Body of pancreas (tissue), 4 donors: ENCODE measurements at places on chromosomes 16 and 17.

DNA sequence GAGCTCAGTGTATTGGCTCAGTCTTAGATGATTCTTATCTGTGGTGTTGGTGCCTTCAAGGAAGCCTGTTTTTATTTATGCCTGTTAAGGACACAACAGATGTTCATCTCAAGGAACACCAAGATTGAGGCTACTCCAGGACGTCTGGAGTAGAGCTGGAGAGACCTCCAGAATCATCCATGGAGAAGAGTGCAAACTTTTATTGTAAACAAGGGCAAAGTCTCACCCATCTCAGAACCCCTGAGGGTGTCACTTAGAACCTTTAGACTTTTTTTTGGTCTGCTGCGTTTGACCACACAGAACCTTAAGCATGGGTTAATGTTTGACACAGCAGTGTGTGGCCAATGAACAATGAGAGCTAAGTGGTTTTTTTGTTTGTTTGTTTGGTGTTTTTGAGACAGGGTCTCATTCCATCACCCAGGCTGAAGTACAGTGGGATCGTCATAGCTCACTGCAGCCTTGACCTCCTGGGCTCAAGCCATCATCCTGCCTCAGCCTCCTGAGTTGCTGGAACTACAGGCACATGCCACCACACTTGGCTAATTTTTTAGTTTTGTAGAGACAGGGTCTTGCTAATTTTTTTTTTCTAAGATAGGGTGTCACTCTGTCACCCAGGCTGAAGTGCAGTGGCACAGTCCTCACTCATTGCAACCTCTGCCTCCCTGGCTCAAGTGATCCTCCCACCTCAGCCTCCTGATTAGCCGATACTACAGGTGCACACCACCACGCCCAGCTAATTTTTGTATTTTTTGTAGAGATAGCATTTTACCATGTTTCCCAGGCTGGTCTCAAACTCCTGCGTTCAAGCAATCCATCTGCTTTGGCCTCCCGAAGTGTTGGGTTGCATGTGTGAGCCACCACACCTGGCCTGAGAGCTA lies 16.3 kb downstream of the SLC47A1 start:
- no peak for DNase-seq

DNA sequence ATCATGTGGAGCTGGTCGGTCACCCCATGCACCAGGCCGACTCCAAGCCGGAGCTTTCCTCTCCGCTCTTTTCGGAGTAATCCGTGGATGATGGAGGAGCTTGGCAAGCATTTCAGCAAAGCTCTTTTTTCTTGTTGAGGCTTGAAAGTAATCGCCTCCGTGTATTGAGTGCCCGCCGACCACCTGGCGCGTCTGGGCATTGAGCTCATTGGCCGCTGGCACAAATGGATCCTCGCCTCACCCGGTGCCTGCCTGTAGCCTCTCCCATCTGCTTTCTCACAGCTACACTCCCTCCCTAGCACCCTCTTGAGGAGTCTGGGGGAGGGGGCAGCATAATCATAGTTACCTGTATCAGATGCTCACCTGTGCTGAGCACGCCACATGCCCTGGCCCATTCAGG lies 148.9 kb downstream of the CMIP start:
- DNase-seq = no peak

DNA sequence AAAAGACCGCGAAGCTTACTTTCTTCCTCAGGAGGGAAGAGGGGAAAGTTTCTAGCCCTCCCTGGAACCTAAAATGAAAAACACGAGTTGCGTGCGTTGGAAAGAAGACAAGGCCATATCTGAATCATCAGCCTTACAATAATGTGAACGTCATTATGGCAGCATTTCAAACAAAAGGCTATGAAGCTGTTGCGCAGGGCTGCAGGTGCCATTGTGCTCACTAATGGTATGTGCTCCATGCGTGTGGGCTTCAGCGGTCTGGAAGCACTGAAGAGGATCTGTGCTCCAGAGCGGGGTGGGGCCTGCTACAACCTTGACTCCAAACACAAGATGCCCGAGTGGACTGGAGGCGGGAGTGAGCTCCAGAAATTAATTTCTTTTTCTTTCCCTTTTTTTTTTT lies 12.1 kb upstream of the CYB5B start:
- no peak for DNase-seq

DNA sequence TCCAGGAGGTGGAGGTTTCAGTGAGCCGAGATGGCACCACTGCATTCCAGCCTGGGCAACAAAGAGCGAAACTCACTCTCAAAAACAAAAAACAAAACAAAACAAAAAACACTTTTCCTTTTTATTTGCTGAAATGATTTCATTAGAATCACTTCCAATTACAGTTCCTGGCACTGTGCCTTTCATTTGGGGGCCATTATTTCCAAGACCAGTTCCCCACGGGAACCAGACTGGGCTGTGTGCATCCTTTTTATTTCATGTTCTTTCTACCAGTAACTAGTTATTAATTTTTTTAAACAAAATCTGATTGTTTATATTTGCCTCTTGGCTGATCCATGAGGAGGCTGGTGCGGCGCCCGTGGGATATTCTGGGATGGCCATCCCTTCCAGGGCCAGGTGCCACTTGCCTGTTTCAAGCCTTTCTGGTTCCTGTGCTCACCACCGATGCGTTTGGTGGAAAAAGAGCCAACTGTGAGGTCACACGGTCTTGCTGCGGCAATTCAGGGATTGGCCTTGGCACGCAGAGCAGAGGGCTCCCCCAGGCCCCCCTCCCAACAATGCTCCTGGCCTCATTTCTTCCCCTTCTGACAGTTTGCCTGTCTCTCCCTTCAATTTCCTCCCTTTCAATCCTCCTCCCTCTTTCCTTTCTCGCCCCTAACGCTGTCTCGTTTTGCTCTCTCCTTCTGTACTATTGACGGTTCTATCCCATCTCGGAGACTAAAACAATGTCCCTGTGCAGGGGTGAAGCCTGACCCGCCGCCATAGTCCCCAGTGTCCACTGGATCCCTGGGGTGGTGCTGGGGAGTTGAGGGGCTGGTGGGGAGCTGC lies 13.4 kb downstream of the UBALD1 start:
- DNase-seq = peak; percentile 63

DNA sequence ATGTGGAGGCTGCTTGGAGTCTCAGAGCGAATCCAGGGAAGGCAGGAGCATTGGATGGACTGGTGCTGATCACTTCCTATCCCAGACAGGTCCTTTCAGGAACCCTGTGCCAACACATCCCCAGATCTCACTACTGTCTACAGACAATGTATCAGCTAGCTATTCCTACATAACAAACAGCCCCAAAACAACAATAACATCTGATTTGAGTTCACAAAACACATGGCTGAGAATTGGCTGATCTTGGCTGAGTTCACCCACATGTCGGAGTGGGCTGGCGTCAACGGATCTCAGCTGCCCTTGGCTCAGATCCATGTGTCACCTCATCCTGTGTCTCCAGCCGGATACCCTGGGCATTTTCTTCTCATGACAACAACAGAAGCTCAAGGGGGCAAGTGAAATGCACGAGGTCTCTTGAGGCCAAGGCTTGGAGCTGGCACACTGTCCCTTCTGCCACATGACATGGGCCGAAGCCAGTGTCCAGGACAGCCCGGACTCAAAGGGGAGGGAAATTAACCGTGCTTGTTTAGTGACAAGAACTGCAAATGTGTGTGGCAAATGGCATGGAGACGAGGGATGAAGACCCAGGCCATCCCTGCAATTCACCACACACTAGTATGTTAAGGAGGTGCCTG lies 18.7 kb downstream of the SNX20 start:
- DNase-seq = peak; percentile 49

DNA sequence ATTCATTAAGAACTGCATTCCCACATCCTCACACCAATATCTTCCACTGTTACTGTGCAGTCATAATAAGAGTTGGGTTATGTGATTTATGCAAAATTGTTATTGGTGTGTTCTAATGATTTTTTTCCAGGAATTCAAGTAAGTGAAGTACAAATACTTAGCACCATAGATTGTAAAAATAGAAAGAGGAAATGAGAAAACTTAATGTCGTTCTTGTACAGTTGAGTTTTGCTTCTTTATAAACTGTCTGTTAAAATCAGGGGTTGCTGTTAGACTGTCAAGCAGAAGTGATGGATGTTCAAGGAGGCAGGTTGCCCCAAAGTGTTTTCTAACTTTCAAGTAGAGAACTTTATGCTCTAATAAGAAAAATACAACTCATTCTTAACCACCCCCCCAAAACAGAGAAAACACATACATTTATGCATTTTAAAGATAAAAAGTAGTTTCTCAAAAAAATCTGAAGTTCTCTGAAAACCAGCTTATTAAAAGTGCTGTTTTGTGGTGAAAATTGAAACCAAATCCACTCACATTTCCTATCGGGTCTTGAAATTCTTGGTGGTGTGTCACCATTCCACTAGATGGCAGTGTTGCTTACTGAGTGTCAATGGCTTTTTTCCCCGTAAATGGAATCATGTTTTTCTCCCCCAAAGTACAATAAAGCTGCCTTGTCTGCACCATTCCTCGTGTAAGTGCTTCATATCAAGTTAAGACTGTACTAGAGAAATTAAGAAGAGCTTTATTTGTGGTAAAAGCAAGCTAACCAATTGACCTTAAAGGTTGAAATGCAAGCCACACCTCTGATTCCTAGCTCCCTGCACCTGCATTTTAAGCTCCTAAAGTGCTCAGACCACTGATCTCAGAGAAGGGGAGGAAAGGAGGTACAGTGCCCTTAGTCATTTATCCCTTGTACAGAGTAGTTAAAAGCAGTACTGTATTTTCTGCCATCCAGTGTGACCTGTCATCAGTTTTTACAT lies 4.7 kb upstream of the IGSF6 start:
- DNase-seq = peak; percentile 25

- DNase-seq = no peak
Observed at GRCh38 chr17:57634713-57635465, 110.2 kb downstream of the CCDC182 start.

DNA sequence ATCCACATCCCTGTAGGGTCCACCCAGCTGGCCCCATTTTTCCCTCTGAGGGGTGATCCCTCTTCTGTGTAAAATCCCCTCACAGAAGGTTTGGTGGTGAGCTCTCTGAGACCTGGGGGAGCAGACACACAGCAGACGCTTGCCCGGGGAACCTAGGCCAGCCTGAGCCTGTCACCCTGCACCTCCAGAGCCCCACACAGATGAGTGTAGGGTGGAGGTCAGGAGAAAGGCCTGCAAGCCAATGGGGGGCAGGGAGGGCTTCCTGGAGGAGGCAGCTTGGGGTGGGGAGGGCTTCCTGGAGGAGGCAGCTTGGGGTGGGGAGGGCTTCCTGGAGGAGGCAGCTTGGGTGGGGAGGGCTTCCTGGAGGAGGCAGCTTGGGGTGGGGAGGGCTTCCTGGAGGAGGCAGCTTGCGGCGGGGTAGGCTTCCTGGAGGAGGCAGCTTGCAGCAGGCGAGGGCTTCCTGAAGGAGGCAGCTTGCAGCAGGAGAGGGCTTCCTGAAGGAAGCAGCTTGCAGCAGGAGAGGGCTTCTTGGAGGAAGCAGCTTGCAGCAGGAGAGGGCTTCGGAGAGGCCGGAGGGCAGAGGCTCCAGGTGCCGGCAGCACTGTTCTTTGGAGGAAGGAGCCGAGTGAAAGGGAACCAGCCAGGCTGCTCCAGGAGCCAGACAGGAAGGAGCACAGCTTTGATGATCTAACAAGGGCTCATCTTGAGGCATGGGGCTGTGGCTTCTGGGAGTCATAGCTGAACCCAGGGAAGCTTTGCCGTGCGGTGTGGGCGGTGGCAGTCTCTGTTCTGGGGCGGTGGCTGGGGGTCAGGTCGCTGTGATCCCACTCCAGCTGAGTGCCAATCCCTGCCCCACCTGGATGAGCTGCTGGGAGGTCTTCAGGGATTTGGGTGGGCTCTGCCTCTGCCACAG lies 83.7 kb upstream of the ZNF469 start:
- DNase-seq = no peak

GRCh38 chr16:81740169-81740568 lies 38.9 kb upstream of the PLCG2 start:
- no peak for DNase-seq

DNA sequence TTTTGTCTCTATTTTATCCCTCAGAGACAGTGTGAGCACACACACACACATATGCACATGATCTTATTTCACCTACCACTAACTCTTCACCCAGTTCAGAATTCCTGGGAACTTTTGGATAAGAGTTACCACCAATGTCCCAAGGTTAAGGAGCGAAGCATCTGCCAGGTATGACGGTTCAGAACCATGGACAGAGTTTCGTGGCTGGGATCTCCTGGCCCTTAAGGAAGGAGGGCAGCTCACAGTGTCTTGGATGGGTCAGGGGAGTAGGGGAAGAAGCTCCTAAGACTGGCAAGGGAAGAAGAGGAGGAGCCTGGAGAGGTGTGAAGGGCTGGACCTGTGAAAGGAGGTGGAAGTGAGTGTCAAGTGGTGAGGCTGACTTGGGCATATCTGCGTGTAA lies 23.0 kb upstream of the TMEM132E start:
- DNase-seq = no peak

- DNase-seq = no peak
Observed at GRCh38 chr17:20924306-20924705, 118.5 kb downstream of the USP22 start.
